Activated CD4-positive, alpha-beta T cell treated with anti-CD3 and anti-CD28 coated beads for 4 hours (primary cell): ENCODE measurements at places on chromosomes 2 and 18.
A peak's percentile ranks its signal among the peaks of the same experiment; 100 is the strongest.

GRCh38 chr2:58710795-58711279 is 469.7 kb upstream of the FANCL start:
- no peak for DNase-seq

GRCh38 chr2:233686928-233687327 is 5.2 kb downstream of the UGT1A7 start:
- no peak for DNase-seq

DNA sequence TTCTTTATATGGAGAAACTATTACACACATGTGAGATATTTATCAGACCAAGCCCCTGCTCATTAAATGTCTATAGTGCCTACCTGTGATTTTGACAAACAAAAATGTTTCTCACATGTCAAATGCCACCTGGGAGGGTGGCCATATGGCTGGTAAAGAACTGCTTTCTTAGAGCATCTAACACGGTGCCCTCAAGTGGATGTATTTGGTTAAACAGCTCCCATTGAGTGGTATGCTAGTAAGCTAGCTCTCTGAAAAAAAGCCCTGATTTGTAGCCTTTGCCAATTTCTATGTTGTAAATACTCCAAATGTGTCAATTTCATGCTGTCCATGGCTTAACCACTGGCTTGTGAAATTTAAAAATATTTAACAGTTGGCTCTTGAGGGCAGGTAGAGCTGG is 94.6 kb downstream of the PMAIP1 start:
- DNase-seq: no peak

DNA sequence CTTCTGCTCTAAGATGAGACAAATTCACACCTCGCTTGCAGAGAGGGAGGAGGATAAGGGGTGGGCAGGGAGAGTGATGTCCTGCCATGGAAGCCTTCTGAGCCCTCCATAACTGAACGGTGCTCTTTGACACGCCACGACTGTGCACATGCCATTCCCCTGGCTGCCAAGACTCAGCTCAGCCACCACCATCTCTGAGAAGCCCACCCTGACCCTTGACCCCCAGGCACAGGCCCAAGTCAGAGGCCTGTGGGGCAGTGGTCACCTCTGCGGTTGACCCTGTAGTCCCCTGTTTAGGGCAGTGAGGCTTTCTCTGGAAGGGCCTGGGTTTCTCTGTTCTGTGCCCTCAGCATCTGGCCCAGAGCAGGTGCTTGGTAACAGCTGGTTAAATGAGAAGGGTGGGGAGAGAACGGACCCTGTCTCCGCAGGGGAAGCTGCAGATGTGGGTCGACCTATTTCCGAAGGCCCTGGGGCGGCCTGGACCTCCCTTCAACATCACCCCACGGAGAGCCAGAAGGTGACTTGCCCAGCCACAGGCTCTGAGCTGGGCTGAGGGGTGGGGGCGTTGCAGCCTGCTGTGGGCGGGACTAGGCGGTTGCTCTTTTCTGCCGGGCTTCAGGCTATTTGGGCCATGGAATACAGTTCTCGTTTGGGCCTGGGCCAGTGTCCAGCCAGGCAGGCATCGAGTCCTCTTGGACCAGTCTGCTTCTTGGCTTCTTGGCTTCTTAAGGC is 215.1 kb downstream of the DYSF start:
- DNase-seq: no peak

GRCh38 chr18:60549338-60549960 is 176.9 kb upstream of the MC4R start:
- no peak for DNase-seq

DNA sequence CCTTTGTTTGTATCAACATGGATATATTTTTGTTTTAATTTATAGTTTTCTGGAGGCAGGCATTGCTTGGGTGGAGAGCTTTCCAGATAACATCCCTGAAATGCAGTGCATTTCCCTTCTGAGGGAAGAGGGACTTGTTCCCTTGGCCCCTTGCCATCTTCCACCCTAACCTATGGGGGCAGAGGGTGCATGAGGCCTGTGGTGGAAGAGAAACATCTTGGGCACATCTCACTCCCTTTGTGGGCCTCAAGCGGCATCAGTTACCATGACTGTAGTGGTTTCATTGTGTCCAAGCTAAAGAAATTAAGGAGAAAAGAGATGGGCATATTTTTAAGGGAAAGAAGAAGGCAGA is 5.3 kb upstream of the RPL37A start:
- DNase-seq: no peak

DNA sequence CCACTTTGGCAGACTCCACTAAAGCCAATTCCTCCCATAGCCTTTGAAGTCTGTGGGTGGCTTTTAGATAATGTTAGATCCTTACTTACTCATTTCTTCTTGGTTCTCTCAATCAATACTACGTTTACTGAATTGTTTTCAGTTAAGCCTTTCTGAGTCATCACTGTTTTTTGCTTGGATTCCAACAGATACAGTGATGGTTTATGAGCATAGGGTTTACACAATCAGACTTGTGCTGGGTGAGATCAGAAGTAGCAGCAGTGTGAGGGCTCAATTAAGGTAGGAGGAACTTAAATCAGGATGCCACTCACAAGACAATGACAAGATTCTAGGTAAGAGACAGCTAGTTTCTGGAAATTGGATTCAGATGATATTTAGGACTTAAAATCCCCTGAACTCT is 297.7 kb upstream of the DOK6 start:
- DNase-seq: no peak

DNA sequence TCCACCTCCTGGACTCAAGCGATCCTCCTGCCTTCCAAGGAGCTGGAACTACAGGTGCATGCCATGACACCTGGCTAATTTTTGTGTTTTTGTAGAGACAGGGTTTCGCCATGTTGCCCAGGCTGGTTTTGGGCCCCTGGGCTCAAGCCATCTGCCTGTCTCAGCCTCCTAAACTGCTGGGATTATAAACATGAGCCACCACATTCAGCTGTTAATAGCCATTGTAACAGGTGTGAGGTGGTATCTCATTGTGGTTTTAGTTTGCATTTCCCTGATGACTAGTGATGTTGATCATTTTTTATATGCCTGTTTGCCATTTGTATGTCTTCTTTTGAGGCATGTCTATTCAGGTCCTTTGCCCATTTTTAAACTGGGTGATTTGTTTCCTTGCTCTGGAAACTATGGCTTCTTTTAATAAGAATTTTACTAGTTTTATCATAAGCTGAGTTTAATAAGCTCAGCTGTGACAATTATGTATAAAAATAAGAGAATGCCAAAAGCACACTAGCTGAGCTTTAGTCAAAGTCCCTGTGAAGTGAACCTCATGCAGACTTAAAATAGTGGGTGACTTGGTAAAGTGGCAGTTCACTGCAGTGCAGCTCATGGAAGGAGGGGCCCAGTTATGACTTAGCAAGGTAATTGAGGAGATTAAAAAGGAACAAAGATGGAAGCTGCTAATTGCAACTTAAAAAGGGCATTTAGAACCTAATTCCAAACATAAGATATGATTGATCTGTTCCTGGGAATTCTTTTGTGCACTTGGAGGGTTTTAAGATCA is 465.1 kb downstream of the TGIF1 start:
- DNase-seq: no peak

DNA sequence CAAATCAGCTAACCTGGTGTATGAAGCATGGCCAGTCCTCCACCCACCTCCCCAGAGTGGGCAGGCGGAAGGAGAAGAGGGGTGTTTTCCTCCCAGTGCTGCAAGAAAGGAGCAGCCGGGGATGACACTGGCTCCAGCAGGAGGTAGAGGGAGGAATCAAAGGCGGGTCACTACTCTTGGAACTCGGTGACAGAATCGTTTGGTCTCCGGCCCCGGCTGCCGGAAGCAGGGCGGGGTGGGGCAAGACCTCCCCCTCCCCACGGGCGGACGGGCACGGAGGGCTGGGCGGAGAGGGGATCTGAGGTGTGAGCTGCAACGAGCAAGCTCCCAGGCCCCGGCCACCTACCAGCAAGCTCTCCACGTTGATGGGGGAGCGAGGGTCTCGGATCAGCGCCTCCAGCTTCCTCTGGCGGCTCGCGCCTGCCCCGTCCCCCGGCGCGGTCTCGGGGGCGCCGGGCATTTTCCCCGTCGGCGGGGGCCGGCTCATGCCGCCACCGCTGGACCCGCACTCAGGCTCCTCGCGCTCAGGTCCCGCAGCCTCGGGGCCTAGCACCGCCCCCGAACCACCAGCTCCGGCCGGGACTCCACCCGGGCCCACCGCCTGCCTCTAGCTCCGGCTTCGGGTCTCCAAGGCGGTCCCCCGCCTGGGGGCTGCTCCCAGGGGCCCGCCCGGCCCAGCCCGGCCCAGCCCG is 640 bp downstream of the ROCK2 start:
- DNase-seq: peak; percentile 22

DNA sequence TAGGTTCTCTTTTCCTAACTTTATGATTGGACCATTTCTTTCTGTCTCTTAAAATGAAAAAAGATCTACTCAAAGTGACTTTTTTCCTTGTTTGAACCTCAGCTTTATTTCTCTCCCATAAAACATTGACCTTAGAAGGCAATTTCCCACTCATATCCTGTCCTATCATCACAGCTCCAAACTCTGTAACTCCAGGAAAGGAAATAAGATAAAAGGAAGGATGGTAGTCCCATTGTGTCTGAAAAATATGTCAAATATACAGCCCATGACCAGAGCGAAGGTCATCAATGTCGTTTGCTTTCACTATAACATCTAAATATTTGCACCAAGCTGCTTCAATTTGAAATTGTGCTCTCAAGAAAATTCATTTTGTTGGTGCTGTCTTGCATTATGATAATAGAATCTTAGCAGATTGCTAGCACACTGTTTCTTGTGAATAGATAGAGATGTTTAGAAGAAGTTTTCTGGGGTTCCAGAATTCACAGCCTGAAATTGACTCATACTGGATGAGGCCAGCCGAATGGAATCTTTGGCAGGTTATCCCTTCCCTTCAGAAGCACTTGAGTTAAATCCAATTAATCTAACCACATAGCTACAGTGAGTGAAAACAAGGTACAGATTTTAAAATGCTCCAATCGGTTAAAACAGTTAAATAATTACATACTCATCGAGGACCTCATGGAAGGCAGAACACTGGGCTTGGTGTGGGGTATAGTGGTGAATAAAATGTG is 95.1 kb downstream of the CRIM1 start:
- no peak for DNase-seq

DNA sequence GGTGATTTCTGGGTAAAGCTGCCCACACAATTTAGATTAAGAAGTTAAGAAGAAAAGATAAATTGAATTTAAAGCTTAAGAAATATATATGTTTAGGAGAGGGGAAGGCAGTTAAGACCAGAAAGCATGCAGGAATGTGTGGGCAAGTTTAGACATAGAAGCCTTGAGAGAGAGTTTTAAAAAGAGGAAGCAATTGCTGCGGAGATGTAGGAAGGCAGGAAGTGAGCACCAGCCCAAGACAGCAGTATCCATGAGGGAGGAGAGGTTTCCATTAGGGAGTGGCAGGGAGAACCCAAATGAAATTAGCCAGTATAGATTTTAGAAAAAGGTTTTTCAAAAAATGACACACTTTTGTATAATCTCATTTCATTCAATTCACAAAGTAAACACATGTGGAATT is 24.3 kb downstream of the DSC2 start:
- DNase-seq: no peak

- no peak for DNase-seq
Observed at GRCh38 chr2:172596776-172597175, 40.9 kb downstream of the PDK1 start.

- DNase-seq: no peak
Observed at GRCh38 chr2:128727914-128728313, 409.2 kb upstream of the HS6ST1 start.

GRCh38 chr2:43051338-43051737 is 175.1 kb downstream of the ZFP36L2 start:
- DNase-seq: peak; percentile 33

DNA sequence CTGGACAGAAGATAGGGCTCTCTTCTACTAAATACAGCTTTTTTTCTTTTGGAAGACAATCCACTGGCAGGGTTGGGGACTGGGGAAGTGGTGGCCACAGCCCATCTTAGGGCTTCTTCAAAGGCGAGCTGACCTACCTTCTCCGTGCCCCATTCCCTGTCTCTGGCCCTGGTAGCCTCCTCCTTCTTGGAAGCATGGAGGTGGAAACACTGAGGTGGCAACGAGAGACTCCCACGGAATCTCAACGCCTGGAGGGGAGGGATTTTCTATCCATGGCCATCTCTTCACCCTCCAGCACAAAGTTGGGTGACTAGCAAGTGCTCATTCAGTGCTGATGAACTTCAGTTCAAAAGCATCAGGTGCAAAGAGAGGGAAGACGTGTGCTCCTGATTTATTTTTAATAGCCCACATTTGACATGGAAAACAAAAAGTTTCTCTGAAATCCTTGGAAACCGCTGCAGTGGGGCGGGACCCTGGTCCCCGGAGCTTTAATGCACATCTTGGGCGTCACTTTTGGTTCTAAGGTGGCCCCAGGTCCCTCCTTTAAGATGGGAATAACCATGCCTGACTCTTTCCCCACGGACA is 633 bp upstream of the ARMC9 start:
- no peak for DNase-seq

GRCh38 chr2:164522561-164522981 is 98.7 kb downstream of the GRB14 start:
- no peak for DNase-seq

- DNase-seq: no peak
Observed at GRCh38 chr18:44638034-44638540, 42.6 kb upstream of the SETBP1 start.

DNA sequence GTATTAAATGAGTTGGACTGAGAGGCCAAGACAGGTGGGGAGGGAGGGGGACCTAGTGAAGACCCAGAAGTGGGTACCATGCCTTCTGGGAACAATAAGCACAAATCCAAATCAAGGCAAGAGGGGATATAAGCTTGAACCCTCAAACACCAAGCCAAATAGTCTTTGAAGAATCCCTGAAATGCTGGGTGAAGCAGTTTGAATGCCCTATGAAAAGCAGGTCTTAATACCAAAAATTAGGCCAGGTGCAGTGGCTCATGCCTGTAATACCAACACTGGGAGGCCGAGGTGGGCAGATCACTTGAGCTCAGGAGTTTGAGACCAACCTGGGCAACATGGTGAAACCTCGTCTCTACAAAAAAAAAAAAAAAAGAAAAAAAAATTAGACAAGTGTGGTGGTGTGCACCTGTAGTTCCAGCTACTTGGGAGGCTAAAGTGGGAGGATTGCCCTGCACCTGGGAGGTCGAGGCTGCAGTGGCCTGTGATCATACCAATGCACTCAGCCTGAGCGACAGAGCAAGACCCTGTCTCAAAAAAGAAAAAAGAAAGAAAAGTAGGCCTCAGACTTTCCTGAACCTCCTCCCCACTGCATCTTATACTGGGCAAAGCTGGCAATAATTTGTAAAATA is 3.5 kb downstream of the PCBP1 start:
- no peak for DNase-seq

GRCh38 chr2:205734436-205735037 is 52.2 kb downstream of the NRP2 start:
- DNase-seq: no peak

GRCh38 chr2:59237311-59237710 is 996.2 kb upstream of the FANCL start:
- DNase-seq: no peak

GRCh38 chr2:31137211-31138036 is 816 bp downstream of the GALNT14 start:
- no peak for DNase-seq

- DNase-seq: no peak
Observed at GRCh38 chr2:240507778-240508251, 50.0 kb downstream of the ANKMY1 start.

- no peak for DNase-seq
Observed at GRCh38 chr2:39587168-39587567, 78.5 kb upstream of the TMEM178A start.

- no peak for DNase-seq
Observed at GRCh38 chr18:34550902-34551301, 159.2 kb upstream of the DTNA start.

- DNase-seq: no peak
Observed at GRCh38 chr18:71443706-71444480, 1100.2 kb downstream of the CBLN2 start.

GRCh38 chr2:72983500-72984161 is 66.3 kb downstream of the EMX1 start:
- no peak for DNase-seq
